ENCODE measurements at places on chromosomes 6 and 20.

DNA sequence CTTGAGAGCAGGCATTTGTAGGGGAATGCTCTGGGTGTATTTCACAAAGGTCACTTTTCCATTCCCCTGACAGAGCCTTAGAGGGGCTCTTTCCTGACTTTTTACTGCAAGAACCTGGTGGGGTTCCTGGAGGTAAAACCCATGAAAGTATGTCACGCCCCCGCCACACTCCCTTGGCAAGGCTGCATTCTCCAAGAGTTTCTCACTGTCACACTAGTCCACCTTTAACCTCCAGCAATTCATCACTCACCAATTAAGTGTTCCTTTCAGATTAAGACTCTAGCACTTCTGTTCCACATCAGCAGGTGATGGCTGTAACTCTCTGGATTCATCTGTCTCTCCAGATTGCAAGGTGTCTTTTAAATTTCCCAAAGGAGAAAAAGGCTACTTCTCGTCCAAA, 32.7 kb upstream of the NKX2-4 start:
- no peak for DNase-seq

GRCh38 chr6:21666201-21666691, 72.7 kb downstream of the SOX4 start:
- no peak for DNase-seq

GRCh38 chr6:116359835-116360234, 10.9 kb upstream of the DSE start:
- no peak for DNase-seq

GRCh38 chr6:28776269-28777146, 147.3 kb downstream of the TRIM27 start:
- no peak for DNase-seq

DNA sequence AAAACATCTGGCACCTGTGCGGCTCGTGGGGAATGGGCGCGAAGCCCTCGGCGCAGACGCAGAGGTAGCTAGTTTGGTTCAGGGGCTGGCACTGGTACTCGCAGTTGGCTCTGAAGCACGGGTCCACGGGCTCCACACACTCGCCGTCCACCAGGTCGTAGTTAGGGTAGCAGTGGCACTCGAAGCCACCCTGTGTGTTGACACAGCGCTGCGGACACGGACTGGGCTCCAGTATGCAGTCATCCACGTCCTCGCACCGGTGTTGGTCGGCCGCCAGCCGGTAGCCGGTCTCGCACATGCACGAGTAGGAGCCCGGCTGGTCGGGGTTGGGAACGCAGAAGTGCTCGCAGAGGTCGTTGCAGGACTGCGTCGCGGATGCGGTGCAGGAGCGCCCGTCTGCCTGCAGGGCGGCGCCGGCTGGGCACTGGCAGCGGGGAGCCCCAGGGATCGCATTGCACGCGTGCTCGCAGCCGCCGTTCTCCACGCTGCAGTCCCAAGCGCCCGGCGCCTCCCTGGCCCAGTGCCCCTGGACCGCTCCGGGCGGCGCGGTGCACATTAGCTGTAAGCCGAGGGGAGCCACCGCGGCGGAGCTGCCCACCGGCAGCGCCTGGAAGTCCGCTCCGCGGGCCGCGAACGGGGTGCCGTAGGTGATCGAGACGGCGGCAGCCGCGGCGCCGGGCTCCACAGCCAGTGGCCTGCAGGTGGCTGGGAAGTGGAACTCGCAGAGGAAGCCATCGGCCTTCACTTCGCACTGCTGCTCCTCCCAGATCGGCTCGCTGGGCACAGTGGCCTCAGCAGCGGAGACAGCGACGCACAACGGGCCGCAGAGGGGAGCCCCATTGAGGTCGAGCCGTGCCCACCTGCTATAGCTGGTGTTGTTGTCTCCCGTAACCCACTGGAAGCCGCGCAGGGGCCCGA, 930 bp downstream of the THBD start:
- DNase-seq: peak; percentile 24

DNA sequence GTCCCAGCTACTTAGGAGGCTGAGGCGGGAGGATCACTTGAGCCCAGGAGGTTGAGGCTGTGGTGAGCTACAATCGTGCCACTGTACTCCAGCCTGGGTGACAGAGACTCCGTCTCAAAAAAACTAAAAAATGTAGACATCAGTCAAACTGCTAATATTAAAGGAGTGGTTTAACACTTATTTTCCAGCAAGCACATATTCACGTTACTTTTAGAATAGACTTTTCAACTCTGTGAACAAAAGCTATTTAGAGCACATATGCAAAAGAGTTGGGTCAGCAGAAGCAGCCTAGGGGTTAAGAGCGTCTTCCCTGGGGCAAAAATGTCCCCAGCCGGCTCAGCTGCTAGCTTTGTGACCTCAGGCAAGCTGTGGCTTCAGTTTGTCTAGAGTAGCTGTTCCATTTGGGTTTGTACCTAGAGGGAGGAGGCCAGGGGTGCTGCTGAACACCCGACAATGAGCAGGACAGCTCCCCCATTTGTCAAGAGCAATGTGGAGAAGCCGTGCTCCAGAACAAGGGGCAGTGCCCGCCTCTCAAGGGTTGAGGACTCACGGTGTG, 62.5 kb upstream of the PTGIS start:
- DNase-seq: no peak

DNA sequence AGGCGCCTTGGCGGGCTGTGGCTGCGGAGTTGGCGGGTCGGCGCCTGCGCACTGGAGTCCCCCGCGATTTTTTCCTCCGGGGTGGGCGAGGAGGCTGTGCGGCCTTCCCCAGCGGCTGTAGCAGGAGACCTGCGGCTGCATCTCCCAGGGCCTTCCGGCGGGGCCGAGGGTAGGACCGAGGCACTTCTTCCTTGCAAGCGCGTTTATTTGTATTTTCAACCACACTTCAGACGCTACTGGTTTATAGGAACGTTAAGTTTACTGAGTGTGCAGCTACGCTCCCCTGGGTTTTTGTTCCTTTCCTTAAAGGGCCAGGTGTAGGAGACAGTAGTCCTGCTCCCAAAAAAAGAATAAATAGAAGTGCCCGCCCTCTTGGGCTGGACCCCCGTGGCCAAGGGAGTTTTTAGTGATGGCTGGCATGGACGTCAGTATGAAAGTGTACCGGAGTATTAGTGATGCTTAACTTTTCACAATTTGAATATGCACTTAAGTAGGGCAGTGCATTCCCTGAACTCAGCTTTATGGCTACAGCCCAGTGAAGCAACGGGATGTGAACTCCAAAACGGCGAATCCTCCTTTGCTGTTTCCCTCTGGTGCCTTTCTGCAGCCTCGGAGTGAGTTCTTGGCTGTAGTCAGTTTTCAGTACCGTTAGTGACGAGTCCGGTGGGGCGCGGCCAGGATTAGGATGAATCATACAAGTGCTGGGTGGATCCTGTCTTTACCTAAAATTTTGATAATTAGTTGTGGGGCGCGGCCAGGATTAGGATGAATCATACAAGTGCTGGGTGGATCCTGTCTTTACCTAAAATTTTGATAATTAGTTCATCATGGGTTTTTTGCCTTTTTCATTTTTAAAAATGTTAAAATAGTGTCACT, 1.0 kb upstream of the FBXO5 start:
- DNase-seq: peak; percentile 83

DNA sequence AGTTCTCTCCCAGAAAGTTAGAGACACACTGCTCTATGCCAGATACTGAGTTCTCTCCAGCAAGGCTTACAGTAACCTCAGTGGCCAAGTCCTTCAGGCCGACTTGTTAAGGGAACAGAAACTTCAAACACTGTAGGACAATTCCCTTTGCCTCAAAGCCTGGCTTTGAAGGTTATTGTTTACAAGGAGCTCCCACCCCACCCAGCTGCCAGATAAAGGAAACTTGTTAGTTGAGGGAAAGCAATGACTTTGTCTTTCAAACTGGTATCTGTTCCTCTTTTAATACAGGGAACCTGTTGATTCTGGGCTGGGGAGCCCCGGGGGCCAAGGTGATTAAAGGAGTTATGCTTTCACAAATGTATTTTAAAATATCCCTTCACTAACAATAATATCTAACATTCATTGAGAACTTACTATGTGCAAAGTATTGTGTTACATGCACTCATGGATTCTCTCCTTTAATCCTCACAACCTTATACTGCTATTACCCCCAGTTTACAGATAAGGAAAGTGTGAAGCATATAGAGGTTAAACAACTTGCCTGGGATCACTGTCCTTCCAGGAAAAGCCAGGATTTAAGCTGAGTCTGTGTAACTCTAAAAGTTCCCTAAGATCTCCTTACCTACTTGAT, 27.6 kb upstream of the CDKN1A start:
- DNase-seq: no peak

DNA sequence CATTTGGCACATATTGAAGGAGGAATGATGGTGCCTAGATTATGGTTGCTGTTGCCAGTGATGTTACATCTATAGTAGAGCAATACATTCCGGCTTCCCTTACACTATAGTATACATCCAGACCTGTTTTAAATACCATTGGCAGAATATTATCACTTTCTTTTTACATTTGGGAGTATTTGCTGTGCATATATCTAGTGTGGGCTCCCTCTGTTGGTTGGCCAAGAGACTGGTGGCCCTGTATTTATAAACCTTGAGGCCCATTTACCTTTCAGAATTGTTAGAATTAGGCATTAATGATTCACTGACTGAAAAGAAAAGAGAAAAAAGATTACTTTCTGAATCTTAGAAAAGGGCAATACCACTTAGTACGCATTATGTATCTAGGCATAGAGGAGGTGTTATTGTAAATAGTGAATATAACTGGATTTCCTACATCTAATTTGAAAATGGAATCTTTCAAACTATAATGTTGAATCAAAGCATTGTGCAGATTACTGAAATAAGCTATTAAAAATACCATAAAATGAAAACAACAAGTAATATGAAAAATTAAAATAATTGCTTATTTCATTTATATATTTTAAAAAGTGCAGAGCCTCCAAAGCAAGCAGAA, 628.8 kb upstream of the MAN1A1 start:
- no peak for DNase-seq

- no peak for DNase-seq
Observed at GRCh38 chr20:45427236-45428149, 11.6 kb downstream of the PIGT start.

- DNase-seq: no peak
Observed at GRCh38 chr6:31864818-31865204, 2.2 kb upstream of the NEU1 start.

GRCh38 chr6:151747896-151748295, 59.6 kb upstream of the ESR1 start:
- DNase-seq: no peak

GRCh38 chr20:17872959-17873358, 95.6 kb downstream of the SNX5 start:
- DNase-seq: no peak

DNA sequence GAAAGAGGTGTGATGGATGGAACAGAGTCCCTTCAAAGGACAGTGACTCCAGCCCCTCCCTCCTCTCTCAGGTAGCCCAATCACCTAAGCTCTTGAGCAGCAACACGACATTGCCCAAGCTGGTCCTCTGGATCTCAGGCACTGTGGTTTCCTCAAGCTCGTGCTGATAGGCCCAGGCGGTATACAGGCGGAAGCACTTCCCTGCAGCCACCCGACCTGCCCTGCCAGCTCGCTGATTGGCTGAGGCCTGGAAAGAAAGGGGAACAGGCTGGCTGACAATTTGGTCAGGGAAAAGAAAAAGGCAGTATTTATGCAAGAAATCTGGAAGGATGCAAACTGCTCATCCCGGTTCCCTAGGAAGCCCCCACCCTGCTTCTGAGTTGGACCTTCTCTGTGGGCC, 9.6 kb downstream of the C6orf136 start:
- no peak for DNase-seq

DNA sequence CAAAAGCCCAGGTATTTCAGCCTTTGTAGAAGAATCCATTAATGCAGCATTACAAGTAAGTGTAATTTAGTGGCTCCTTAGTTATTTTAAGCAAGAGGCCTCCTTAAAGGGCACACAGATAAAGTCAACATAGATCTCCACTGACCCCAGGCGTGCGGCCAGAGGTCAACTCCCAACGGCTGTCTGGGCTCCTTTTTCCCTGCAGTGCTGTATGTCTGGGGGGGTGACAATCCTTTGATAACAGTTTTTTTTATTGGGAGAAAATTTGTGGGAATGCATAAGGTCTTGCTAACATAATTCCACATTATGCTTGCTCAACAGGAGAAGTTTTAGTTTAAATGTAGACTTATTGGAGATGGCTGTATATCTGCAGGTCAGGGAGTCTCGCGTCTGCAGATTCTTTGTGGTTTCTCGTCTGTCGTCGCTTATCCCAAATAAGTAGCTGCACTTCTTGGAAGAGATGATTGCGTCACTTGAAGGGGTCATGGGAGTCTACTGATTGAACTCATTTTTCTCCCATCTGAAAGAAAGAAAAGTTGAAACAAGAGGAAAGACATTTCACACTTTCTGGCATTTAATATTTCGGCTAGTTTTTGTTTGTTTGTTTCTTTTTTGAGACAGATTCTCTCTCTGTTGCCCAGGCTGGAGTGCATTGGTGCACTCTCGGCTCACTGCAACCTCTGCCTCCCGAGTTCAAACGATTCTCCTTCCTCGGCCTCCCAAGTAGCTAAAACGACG, 151.7 kb upstream of the AKAP12 start:
- no peak for DNase-seq

GRCh38 chr6:135358985-135359384, 138.6 kb downstream of the AHI1 start:
- DNase-seq: no peak

GRCh38 chr6:25542984-25543910, 108.8 kb upstream of the SCGN start:
- no peak for DNase-seq

DNA sequence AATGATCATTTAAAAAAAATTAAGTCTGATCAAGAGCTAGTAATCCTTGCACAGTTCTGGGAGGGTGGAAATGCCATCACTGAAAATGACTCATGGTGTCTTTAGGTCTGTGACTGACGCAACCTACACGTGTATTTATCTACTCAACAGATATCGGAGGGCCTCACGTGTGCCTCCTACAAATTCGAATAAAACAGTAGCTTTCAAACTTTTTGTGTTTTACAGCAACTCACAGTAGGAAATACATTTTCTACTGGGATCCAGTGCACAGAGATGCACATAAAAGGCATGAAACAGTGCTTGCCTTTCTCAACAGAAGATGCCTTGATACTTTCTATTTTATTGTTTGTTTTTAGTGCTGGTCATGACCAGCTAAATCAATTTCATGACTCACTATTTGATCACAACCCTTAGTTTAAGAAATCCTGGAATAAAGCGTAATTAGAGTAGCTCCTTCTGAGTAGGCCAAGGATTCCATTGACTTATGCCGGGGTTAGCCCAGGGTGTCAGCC, 210.0 kb upstream of the SNX9 start:
- no peak for DNase-seq

GRCh38 chr20:14761903-14762302, 424.5 kb upstream of the FLRT3 start:
- DNase-seq: no peak

- DNase-seq: no peak
Observed at GRCh38 chr6:22141241-22141745, 155.5 kb downstream of the PRL start.

DNA sequence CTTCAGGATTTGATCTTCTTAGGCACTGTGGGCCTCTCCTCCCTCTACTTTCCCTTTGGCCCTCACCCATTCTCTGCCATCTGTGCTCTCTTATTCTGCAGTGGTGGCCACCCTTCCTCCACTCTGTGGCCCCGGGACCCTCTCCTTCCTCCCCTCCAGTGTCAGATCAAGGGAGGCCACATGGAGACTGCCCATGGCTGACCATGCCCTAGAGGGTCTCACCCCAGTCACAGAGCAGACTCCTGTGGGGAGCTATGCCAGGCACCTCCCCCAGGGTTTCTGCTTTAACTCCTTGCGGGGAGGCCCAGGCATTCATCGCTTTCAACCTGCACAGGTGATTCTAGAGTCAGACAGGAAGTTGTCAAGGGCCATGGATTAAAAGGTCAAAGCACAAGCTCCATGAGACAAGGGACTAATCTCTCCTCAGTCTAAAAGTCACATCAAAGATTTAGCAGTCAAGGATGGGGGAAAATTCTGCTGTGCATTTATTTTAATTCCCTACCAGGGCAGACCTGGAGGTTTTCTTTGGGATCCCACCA, 15.7 kb upstream of the CST3 start:
- no peak for DNase-seq

- no peak for DNase-seq
Observed at GRCh38 chr6:11972270-11972669, 39.8 kb upstream of the HIVEP1 start.
